ENCODE measurements at places on chromosomes 16 and 17. TPM values are rescaled to one million over a fixed set of nuclear protein-coding genes. Genes with fewer than 3 reads are reported as not detected.

GRCh38 chr16:76732894-76733293 lies 455.7 kb downstream of the CNTNAP4 start:
- no peak for DNase-seq

- no peak for DNase-seq
Measured at GRCh38 chr16:19196871-19197270, 28.8 kb downstream of the SYT17 start.

GRCh38 chr17:77512062-77512946 lies 371.5 kb downstream of the SEC14L1 start:
- no peak for DNase-seq

GRCh38 chr17:52159246-52160135 lies 977 bp upstream of the CA10 start:
- DNase-seq = no peak

- no peak for DNase-seq
Measured at GRCh38 chr17:964876-965275, 14.7 kb downstream of the NXN start.

- DNase-seq = no peak
Measured at GRCh38 chr17:38748149-38748891, at the start of gene PCGF2. Gene PCGF2, minus strand, starts transcription at chr17:38748336. Its CDS starts 7,934 bp downstream, at chr17:38740402.

GRCh38 chr17:64250233-64250835 lies 12.7 kb downstream of the TEX2 start:
- DNase-seq = no peak

DNA sequence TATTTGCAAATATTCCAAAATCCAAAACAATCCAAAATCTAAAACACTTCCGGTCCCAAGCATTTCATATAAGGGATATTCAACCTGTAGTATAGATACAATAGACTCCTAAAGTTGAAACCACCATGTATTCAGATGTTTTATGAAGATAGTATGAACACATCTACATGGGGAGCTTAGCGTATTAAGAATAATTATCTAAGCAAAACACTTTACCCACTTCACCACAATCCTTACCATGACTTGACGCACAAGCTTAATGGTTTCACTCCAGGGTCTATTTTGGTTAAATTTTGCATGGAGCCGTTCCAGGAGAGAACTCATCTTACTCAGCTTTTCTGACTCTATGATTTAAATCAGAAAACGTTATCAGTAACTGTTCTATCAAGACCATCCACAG lies 3.5 kb downstream of the MED1 start:
- no peak for DNase-seq

DNA sequence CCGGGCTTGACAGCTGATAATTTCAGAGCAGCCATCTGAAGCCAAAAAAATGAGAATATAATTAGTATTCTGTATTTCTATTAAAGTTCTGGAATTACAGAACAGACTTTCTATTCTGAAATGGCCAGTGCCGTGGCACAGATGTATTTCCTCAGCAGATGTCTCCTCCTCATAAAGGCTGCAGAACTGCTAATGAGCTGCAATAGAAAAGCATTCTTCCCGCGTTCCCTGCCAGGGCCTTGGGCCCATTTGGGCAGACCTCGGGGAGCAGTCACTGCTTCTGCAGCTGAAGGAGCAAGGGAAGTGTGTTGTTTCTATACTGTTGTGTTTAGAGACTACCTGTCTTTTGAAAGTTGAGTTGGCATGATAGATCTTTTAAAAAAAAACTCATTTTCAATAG lies 152.6 kb upstream of the CACNG5 start:
- no peak for DNase-seq

DNA sequence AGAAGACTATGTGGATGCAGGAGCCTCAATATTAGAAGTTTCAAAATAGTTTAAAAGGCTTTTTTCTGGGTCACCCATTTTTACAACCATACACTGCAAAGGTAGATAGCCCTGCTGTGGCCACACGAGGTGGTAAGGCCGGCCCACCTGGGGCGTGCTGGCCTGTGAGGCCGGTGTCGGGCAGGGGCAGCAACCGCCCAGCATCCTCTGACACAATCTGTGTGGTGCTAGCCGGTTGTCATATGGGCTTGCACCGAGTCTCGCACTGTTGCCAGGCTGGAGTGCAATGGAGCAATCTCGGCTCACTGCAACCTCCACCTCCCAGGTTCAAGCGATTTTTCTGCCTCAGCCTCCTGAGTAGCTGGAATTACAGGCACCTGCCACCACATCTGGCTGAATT lies 44.0 kb downstream of the CFAP20 start:
- DNase-seq = no peak

- DNase-seq = no peak
Measured at GRCh38 chr17:44921122-44921882, 6.0 kb upstream of the GFAP start.

DNA sequence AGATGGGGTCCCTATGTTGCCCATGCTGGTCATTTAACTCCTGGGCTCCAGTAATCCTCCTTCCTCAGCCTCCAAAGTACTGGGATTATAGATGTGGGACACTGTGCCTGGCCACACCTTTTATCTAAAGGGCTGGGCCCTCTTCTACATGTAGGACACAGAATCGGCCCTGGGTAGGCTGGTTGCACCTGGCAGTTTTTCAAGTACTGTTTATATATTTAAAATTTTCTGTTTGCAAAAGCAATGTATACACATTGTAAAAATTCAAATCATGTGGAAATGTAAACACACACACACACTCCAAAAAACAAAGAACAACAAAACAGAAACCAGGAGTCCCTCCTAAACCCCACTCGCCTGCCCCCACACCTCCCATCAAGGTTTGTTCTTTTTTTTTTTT lies 28.1 kb upstream of the SIAH1 start:
- no peak for DNase-seq

DNA sequence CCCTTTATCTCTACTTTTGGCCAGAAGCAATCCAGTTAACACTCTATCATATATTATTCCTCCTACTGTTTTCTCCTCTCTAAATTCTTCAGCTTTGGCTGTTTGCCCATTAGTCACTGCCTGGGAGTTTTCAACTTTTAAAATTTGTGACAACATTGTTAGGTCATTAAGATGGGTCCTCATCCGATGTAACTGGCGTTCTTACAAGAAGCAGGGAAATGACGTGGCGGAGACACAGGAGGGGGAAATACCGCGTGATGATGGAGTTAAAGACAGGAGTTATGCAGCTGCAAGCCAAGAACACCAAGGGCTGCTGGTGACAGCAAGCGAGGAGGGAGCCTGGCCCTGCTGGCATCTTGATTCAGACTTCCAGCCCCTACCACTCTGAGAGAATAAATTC lies 34.8 kb upstream of the CPHXL start:
- DNase-seq = no peak

DNA sequence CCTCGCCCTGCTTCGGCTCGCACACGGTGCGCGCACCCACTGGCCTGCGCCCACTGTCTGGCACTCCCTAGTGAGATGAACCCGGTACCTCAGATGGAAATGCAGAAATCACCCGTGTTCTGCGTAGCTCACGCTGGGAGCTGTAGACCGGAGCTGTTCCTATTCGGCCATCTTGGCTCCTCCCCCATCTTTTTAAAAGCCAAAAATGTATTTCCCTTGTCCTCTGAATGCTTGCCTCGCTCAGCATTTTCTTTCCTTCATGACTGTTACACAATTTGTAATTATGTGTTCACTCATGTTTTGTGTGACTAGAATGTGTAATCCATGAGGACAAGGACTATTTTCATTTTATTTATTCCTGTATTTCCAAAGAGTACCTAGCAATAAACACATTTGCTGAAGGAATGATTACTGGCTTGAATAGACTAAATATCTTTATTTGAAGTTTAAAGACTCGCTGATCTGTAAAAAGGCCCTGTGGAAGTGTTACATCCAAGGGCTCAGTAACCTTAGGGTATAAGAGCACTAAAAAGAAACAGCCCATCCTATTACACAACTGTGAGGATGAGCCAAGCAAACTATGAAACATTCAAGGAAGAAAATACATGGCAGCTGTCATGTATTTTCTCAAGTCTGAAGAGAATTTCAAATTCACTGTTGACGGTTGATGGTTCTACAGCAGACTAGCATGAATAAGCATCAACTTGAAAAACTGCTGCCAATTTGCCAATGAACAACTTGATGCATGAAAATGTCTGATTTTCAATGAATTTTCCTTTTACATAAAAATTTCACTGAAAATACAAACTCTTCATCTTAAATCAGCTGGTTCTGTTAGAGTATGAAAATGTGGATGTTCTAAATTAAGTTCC lies 192.6 kb downstream of the MYO1D start:
- DNase-seq = no peak

DNA sequence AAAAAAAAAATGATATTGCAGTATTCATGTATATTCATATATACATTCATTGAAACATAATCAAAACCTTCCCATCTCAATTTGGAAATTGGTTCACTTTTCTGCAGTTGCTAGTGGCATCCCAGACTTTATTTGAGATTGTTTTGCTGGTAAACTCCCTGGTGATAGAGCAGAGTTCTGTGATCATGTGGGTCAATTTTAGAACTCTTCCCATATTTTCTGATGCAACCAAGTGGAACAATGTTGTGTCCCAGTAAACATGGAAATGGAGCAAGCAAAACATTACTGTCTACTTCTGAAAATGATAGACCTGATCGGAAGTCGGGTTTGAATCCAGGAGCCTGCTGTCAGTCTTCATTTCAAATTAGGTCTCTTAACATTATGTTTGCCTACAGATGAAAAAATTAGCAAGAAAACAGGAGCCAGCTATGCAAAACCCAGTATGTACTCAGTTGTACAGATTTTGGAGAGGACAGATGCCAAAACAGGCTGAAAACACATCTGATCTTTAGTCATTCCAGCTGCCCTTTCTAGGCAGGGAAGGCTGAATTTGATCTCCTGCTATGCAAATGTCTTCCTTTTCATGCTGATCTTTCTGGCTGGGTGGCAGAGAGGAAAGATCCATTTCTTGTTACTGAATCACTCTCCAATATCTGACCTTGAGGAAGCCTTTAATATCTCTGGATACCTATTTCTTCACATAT lies 786.6 kb upstream of the SOX9 start:
- DNase-seq = no peak

DNA sequence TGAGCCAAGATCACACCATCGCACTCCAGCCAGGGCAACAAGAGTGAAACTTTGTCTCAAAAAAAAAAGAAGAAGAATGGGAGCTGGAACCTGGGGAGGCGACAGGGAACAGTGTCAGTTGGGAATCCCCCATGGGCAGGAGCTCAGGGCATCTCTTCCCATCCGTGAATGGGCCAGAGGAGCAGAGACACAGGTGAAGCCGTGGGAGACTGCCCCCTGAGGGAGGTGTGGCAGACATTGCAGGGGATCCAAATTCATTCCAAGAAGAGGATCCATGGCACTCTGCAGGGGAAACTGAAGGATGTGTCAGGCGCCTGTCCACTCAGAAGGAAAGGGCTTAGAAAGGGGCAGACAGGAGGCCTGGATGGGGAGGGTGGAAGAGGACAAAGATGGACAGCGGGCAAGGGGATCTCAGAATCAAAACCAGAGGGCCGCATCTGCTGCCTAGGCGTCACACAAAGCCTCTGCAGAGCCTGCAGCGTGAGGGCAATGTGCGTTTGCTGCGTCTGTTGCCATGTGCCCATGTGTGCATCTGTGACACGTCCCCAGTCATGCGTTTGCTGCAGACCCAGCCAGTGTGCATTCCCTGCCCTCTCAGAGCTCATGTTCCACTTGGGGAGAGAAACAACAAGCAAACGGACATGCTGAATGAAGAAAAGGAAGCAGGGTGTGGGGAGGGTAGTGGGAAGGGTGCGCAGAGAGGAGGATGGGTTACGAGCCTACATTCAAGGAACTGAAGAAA lies 30.6 kb upstream of the TNRC6C start:
- DNase-seq = no peak

- no peak for DNase-seq
Measured at GRCh38 chr16:26334218-26335111, 642.7 kb downstream of the HS3ST4 start.

Gene RAB11FIP4
- 29.8 TPM for total RNA-seq

Gene MYADML2
- not detected for total RNA-seq

Gene GPR179
- not detected for total RNA-seq

Gene KRTAP3-1
- total RNA-seq = not detected

Gene CLEC18A
- 0.39 TPM for total RNA-seq

Gene CFAP52
- not detected for total RNA-seq

Gene SULT1A2
- total RNA-seq = 0.12 TPM
